A549 treated with CpdA at 1 μM for 4 hours (cell line): ENCODE measurements at places on chromosomes 5 and 9. TPM values are rescaled to one million over a fixed set of nuclear protein-coding genes. Genes with fewer than 3 reads are reported as not detected.

IRGM gene
- 0.13 to 0.40 TPM in 2 of 5 replicates, not detected in the others for total RNA-seq

PCDHGB1 gene
- total RNA-seq, result 1.0 to 2.1 TPM (median 1.9 TPM) in 5 replicates

LRRC19 gene
- total RNA-seq, result not detected in 5 replicates

ZNF608 gene
- 0.33 to 0.44 TPM (median 0.37 TPM) in 5 replicates for total RNA-seq

TMEM215 gene
- total RNA-seq, result not detected in 5 replicates

TMEM174 gene
- not detected in 5 replicates for total RNA-seq

NIM1K gene
- 0.27 to 0.41 TPM (median 0.33 TPM) in 4 of 5 replicates, not detected in the other for total RNA-seq

LECT2 gene
- not detected in 5 replicates for total RNA-seq

SPINK7 gene
- not detected in 5 replicates for total RNA-seq
